ENCODE measurements at places on chromosomes 7 and 10.
A peak's percentile ranks its signal among the peaks of the same experiment; 100 is the strongest.

GRCh38 chr10:132657748-132658147, 120.2 kb downstream of the INPP5A start:
- no peak for DNase-seq

DNA sequence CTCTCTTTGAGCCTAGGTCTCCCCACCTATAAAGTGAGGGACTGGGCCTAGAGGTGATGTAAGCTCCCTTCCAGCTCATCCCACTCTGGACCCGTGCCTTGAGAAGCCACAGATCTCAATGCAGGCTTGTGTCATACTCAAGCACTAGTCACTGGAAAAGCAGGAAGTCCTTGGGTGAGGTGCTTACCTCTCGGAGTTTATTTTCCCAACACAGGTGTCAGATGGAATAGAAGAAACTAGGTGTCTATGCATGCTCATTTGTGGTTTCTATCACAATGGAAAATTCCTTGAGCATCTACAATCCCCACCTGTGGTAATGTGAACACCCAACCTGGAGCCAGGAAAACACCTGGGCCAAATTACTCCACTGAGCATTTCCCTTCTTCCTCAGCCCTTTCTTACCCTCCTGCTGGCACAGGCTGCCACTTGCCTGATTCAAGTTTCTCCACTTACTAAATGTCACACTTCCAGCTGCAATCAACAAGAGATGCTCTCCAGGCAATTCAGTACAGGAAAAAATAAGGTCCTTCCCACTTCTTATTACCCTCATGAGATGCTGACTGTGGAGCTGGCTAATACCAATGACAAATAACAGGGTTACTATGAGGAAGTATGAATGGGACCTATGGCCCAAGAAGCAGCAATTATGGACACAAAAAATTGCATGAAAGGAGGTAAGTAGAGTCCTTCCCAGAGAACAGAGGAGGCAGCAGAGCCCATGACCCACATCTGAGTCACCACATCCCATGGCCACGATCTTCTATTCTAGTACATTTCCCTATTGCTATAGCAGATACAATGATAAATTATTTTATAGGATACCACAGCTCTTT, 13.1 kb downstream of the LSM5 start:
- DNase-seq, result no peak

GRCh38 chr7:152617056-152617455, 58.9 kb downstream of the XRCC2 start:
- DNase-seq, result no peak

- no peak for DNase-seq
These were observed 227.9 kb downstream of the WDR37 start for GRCh38 chr10:1284076-1284475.

DNA sequence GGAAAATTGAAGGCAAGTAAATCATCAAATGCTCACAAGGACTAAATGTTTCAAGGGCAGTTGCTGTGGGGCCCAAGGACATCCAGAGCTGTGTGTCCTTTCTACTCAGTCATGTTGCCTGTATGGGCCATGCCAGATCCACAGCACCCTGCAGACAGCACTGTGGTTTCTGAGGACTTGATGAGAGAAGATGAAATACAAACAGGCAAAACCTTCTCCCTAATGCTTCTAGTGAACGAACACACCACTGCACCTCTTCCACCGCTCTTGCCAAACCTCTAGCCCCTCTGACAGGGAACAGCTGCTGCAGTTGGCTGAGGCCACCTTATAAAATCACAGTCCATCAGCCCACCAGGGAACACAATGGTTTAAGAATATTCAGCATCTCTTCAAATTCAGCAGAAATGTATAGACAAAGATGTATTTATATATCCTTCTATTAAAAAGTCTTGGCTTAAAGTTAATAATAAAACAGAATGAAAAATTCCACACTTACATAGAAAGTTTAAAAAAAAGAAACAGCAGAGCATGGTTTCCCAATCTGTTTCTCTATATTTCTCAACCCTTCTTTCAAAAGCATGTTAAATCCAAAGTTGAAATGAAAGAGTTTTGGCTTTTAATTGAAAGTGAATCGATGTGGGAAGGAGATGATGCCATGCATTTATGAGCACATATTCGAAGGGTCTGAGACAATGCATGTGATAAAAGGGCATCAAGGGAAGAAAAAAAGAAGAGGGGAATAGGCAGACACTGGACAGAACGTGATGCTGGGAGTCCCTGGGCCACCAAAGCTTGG, 14.0 kb downstream of the CYP3A7 start:
- DNase-seq, result no peak

GRCh38 chr10:20712774-20713173, 184.3 kb downstream of the NEBL start:
- no peak for DNase-seq

GRCh38 chr7:36048141-36048901, 104.7 kb upstream of the EEPD1 start:
- peak; percentile 39 for DNase-seq

GRCh38 chr7:17054206-17054605, 172.4 kb upstream of the AGR3 start:
- no peak for DNase-seq

- DNase-seq, result no peak
These were observed 186.6 kb upstream of the PRSS1 start for GRCh38 chr7:142562688-142563087.

DNA sequence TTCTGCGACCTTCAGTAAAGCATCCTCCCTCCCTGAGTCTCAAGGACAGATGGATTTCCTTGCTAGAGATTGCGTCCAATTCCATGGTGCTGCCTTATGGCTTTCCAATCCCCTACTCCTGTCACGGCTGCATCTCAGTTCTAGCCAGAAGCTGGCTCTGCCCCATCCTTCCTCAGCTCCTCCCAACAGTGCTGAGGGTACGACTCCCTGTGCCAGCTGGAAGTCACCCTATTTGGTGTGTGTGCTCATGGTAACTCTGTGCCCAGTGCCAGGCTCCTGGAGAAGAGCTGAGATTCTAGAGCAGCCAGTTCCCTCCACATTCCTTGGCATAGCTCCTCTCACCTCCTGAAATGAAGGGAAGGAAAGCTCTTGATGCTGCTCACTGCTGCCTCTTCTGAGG, 185.0 kb upstream of the PODXL start:
- no peak for DNase-seq

GRCh38 chr10:69437321-69438259, 13.7 kb upstream of the TSPAN15 start:
- DNase-seq, result no peak

GRCh38 chr7:68700414-68700813, 897.9 kb upstream of the AUTS2 start:
- no peak for DNase-seq

DNA sequence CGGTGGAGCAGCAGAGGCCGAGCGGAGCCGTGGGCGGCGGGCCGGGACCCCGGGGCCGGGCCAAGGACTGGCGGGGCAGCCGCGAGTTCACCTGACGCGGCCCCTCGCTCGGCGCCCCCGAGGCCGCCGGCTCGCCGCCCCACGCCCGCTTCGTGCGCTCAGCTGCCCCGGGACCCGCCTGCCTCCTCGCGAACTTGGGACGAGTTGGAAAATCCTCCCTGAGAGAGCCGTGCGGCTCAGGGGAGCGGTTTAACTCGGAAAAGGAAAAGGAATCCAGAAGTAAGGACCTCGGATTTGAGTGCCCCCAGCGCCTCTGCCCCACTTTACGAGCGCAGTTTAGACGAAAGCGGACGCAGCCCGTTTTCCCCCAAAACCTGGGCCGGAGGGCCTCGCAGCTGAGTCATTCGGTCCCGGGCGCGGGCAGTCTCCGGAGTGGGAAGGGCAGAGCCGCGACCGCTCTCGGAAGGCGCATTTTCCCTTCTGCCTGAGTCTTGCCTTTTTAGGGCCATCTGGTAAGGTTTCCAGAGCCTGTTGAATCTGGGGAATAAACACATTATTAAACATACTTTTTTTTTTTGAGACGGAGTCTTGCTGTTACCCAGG, 744 bp downstream of the CREM start:
- DNase-seq, result peak; percentile 11

- no peak for DNase-seq
These were observed 69.5 kb downstream of the ZNF800 start for GRCh38 chr7:127322832-127323493.

DNA sequence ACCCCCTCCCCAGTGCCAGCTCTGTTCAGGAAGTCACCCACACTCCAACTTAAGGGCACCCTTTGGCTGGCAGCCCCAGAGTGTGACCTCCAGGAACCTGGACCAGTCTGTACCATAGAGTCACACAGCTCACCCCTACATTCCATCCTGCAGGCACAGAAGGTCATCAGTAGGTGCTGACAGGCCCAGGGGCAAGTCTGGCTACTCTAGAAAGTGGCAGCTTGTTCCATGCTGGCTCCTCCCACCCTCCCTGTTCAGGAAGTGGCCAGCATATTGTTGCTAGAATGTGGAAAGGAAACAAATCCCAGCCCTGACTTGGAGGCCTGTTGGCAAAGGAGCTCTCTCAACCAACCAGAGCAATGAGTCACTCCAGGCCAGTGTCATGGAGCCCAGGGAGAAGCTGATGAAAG, 3.2 kb upstream of the NCOA4 start:
- no peak for DNase-seq

DNA sequence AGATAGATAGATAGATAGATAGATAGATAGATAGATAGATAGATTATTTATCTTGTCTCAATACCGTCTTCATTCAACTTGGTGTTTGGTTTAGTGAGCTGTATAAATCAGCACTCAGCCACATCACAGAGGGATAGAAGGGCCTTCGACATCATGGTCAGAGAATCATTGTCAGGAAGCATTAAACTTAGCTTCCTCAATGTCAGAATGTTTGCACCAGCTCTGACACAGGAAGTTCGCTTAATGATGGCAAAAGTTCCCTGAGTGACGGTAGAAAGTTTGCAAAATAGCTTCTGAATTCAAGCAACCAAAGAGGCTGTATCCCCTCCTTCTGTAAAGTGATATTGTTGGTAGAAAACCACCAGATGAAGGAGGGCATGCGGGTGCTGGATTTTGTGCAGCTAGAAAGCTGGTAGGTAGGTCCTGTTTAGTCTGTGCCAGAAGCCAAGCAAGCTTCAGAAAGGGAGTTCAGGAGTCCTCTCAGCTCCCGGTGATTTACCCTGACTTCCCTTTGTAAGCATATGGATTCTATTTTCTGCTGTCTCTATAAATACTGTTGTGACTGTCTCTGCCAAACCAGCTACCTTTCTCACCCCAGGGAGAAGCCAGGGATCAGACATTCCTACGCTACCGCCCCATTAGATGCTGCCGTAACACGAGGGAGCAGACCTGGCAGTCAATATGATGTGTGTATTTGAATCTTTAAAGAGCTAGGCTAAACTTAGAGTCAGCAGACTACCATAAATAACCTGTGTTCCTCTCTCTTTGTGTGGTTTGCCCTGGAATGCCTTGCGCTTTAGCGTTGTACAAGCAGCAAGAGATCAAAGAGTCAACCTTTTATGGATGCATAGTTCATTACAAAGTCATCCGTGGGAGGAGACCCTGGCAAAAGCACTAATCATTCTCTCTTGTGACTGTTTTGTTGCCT, 200.5 kb upstream of the KIAA1217 start:
- DNase-seq, result no peak

GRCh38 chr7:88109612-88110011, 110.2 kb downstream of the SRI start:
- no peak for DNase-seq

GRCh38 chr10:57247271-57247670, 886.2 kb upstream of the ZWINT start:
- no peak for DNase-seq

- DNase-seq, result no peak
These were observed 87.1 kb downstream of the SLC16A9 start for GRCh38 chr10:59622320-59623132.

DNA sequence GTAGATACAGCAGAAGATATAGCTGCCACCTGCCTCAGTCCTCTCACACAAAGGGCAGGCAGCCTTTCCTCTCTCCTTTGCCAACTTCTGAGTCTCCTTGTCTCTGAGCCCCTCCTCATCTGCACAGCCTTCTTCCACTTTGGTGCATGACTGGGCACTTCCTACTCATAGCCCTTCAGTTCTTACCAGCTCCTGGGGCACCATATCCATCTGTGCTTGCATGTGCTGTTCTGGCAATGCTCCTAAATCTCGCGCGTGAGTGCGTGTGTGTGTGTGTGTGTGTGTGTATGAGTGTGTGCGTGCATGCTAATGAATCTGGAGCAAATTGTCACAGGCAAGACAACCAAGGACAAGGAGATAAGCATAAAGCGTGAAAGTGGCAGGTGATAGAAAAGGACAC, 1271.6 kb upstream of the SORCS1 start:
- no peak for DNase-seq

GRCh38 chr10:102868911-102869257, 386 bp upstream of the AS3MT start:
- no peak for DNase-seq

DNA sequence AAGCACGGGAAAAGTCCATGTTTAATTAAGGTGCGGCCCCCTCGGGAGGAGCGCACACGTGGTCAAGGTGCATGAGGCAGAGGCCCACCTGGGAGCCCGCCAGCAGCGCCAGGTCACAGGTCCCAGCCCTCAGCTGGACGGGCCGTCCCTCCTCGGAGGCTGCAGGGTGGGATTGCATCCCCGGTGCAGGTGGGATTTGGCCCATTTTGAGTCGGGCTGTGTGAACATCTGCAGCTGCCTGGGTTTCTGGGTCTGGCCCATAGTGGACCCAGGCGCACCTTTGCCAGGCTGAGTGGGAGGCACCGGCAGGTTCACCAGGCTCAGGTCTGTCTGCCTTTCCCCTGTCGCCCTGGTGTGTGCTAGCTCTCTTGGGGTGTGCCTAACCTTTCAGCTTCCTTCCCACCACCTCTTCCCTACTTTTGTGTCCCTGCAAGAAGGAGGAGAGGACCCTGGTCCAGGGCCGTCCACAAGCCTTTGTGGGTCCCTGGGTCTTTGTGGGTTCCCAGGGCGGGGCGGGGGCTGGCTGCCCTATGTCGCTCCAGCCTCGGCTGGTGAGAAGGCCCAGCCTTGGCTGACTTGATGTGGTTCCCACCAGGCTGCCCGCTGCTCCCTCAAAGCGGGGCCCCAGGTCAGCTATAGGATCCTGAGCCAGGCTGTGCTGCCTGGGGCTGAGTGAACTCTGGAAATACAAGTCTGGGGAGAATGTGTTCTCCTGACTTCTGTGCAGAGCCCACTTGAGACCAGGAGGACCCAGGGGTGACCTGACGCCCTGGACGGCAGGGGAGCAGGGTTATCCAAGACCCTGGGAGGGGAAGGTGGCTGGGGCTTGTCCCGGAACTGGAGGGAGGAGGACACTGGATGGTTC, 186.7 kb upstream of the SHH start:
- no peak for DNase-seq

DNA sequence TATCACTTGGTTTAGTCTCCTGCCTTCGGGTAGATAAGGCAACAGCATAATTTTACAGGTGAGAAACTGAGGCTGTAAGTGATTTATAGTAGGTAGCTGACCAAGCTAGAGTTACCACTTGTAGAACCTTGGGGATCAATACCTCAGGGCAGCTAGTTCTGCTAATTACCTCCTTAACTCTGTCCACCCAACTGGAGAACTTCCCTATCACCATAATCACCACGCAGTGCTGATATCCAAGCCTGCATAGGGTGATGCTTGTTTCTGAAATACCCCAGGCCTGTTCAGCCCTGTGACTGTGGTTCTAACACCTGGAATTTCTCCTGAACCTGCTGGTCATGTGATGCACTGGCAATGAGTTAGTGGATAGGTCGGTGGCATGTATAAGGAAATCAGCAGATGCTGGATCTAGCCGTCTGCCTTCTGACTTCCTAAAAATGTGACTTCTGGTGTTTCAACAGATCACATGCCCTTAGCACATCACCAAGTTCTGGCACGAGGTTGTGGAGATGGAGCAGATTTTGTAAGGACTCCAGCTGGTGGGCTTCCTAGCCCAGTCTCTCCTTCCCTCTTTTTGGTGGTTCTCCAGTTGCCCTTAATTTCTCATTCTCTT, 15.3 kb downstream of the PLAU start:
- DNase-seq, result no peak
